Right renal cortex interstitium (tissue), 3 donors: ENCODE measurements at places on chromosomes 7 and 10.

DNA sequence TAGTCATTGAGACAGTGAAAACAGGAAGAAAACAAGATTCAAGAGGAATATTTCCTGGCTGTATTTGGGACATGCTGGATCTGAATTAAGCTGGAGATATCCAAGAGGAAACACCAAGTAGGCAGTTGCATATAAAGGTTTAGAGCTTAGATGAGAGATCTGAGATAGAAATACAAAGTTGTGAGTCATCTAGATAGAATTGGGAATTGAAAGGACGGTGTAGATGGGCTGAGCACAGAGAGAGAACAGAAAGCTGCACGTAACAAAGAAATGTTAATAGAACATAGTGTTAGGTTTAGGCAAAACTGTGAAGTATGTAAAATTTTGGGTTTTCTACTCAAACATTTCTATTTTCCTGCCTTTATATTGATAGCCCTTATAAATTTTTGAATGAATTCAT lies 218.5 kb upstream of the TMEM196 start:
- DNase-seq: no peak

GRCh38 chr7:80346704-80347103 lies 165.2 kb downstream of the GNAT3 start:
- no peak for DNase-seq

DNA sequence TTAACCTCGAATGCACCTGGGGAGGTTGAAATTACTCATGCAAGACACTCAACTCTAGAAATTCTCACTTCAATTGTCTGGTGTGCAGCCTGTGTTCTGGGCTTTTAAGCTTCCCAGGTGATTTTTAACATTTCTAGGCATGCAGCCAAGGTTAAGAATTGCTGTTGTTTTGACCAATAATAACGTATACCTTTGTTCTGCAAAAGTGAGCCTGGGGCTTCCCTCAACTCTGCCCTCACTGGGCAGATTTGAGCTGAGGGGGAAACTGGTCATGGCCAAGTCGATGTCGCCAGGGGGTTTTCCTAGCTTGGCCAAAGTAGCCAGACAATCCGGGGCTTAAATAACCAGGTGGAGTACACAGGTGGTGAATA lies 568 bp downstream of the PRSS2 start:
- no peak for DNase-seq

DNA sequence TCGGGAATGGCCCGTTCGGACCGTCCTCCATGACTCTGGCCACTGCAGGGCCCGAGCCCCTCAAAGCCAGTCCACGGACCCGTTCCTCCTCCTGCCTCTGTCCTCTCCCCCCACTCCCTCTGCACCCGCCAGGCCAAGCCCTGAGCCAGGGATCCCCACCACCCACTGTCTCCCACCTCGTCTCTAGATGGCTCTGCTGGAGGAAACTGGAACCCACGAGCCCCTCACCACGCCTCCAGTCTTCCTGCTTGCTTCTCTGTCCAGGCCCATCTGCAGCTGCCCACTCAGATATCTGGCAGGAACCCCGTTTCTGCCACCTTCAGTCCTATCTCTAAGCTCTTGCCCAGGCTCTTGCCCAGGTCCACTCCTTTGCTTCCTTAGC lies 24.3 kb downstream of the GRID2IP start:
- DNase-seq: no peak

DNA sequence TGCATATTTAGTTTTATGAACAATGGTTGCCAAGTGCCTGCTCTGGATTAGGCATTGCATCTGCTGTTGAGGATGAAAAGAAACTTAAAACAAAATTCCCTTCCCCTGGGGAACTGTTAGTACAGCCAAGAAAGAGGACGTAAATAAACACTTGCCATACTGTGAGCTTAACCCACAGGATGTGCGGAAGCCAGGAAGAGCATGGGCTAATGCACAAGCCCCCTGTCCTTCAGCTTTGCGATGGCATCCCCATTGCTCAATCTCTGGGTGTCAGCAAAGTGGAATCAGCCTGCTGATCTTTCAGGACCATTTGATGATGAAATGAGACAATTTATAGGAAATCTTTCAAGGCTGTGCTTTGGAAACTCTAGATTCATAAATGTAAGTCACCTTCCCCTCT lies 399.9 kb upstream of the IGFBP3 start:
- no peak for DNase-seq
